Panc1 (cell line): ENCODE measurements at places on chromosomes 5 and 9. TPM values are rescaled to one million over a fixed set of nuclear protein-coding genes. Genes with fewer than 3 reads are reported as not detected.
A peak's percentile ranks its signal among the peaks of the same experiment; 100 is the strongest.

DNA sequence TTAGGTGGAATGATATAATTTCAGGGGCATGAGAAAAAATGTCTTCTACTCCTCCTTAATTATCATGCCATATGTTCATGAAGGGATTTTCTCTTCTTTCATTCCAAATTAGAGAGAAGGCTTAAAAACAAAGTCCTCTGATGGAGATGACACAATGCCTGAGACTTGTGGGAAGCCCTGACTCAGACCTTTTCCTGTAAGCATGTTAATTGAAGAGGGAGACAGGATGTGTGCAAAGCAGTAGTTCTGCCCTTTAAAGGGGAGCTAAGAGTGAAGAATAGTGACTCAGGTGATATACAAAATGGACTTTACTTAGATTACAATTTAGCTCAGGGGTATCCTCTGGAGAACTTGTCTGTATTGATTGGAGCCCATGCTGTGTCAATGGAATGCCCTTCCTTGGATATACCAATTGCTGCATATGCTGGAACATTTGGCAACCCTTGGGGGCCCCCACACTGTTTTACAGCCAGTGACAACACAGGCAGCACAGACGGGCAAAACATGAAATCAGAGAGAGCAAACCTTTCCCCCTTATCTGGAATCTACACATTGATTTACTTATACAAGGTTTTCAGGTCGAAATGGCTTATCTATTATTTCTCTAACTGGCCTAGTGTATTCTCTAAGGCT lies 81.3 kb downstream of the IZUMO3 start:
- no peak for DNase-seq

GRCh38 chr9:38370176-38370575 lies 22.3 kb upstream of the ALDH1B1 start:
- no peak for DNase-seq

- DNase-seq, result no peak
Measured at GRCh38 chr5:178225174-178225573, 7.4 kb downstream of the PHYKPL start.

DNA sequence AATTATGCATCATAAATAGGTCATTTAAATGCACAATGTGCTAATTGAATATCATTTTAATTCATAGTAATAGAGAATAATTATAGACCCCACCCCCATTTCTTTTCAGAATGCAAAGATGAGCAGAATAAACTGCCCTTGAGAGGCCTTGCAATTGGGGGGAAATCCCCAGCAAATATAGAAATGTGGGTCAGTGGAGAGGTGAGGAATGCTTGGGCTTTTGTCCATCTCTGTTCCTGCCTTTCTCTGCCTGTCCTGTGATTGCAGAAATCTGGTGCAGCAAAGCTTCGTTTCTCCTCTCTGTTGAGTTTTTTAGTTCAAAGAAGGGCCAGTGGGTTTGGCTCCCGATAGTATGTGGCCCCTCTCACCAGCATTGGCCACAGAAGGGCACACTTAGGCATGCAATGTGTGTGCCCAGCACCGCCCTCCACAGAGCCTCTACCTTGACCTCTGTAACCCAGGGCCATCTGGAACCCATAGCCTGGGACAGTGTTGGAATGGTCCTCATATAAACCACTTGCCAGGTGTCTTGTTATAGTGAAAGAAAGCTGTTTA lies 164.2 kb downstream of the SEMA6A start:
- DNase-seq, result no peak

GRCh38 chr9:129647635-129648034 lies 5.7 kb upstream of the ASB6 start:
- DNase-seq, result no peak

DNA sequence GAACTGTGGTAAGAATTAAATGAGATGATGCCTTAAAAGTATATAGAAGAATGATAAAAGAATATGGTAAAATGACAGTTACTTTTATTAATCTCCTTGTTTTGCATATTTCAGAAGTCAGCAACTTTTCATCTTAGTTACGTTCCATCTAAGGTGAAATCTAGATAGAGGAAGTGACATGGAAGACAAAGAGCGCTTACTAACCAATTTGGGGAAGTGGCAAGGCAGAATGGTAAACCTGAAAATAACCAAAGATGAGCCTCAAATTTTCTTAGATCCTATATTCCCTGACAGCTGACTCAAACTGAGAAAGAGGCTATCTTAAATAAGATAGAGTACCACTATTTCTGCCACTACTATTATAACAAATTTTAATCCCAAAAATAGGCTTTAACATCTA lies 52.5 kb downstream of the FGF10 start:
- no peak for DNase-seq

GRCh38 chr9:136410500-136411287 lies at the start of the genes ENTR1 and PMPCA:
TSS of gene ENTR1 (minus strand) at chr9:136410614. CDS start at chr9:136410397, 217 bp downstream.
TSS of gene PMPCA (plus strand) at chr9:136410658. CDS start at chr9:136410669, 11 bp downstream.
- DNase-seq, result peak; percentile 33

DNA sequence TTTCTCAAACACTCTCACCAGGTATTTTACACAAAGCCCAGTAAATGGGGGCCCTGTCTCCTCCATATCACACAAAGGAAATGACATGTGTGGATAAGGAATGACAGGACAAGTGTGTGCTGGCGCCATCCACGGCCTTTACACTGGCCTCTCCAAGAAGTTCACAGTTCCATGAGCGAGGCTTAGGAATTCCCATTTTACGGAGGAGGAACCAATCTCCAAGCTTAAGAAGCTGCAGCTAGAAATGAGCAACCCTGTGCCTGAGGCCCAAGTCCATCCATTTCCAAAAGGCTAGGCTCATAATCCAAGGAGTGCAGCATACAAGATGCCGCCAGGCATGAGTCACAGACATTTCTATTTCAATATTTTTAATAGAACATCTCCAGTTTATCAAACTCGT lies 203.4 kb downstream of the AUH start:
- DNase-seq, result no peak

GRCh38 chr9:92989561-92989960 lies 42.2 kb downstream of the FGD3 start:
- no peak for DNase-seq

- DNase-seq, result no peak
Measured at GRCh38 chr9:104765138-104765537, 1.2 kb downstream of the NIPSNAP3B start.

- DNase-seq, result no peak
Measured at GRCh38 chr9:12737871-12738270, 36.9 kb upstream of the LURAP1L start.

- DNase-seq, result no peak
Measured at GRCh38 chr9:102587281-102587680, 407.9 kb upstream of the CYLC2 start.

DNA sequence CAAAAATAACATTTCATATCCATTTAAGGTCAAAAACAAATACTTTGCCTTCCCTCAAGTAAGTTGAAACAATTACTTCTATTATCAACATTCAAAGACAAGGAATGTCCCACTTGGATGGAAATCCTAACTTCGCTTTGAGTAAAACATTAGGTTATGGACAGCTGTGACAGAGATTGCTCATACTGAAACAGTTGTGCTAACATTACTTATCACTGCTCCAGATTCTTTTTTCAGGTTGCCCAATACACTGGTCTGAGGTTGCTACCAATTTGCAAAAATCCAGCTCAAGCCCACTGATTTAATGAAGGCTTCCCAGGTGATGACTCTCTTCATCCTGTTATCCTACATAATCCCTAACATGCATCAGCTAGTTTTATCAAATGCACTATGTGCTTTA lies 98.3 kb downstream of the UBAP2 start:
- no peak for DNase-seq

- no peak for DNase-seq
Measured at GRCh38 chr9:122948313-122948712, 7.5 kb downstream of the RABGAP1 start.

DNA sequence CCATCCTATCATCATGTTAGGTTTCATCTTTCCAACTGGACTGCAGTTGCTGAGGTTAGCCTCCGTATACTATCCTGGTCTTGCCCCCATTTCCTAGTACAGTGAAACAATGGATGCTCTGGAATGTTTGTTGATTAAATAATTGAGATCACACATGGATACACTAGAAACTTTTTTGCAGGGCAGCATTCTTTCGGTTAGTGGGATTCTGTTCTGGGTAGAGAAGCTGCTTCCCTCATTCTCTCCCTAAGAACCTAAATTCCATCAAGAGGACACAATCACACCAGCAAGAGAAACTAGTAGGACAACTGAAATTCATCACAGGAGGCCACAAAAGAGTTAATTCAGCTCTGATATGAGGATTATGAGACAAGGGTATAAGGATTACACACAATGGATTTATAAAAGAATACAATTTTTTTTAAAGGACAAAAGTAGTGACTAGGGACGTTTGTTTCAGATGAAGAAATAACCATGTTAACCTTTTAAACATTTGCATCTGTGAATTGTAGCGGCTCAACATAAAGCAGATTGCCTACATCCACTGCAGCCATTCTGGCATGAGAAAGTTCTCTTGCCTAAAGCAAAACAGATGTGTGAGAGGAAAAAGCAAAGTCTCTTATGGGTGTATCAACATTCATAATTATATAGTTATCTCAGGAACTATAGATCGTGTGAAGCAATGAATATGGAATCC lies 162.7 kb upstream of the LHFPL2 start:
- DNase-seq, result no peak

GRCh38 chr9:99778836-99779235 lies 42.8 kb upstream of the NR4A3 start:
- DNase-seq, result no peak

- no peak for DNase-seq
Measured at GRCh38 chr9:87513880-87514535, 16.3 kb downstream of the DAPK1 start.

GRCh38 chr5:180313677-180314505 lies 22.0 kb upstream of the MAPK9 start:
- no peak for DNase-seq

DNA sequence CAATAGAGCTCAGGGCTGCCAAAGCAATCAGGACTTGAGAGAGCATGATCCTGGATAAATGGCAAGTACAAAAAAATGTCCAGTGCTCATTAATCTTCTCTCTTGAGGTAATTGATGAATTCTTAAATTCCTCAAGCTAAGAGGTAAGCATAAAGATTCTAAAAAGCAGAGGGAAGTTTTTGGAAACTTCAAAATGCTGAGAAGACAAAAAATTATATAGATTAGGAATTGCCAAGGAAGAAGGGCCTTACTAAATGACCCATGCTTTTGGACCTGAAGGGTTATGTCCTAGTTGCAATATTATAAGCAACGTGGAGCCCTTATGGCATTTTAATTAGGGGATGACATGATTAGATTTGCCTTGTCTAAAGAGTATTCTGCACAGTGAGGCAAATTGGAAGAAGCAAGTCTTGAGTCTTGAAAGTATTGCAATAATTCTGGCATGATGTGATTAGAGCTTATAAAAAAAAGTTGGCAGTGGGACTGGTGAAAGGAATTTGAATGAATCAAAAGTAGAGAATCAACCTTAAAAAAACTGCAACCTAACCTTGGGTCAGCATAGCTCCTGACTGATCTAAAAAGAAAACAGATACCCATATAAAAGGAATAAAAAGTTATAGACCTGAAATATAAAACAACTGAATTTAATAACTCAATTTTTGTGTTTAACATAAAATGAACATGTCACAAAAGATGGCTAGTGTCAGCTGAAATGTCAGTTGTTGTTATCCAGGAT lies 323.8 kb upstream of the ARRDC3 start:
- no peak for DNase-seq

DNA sequence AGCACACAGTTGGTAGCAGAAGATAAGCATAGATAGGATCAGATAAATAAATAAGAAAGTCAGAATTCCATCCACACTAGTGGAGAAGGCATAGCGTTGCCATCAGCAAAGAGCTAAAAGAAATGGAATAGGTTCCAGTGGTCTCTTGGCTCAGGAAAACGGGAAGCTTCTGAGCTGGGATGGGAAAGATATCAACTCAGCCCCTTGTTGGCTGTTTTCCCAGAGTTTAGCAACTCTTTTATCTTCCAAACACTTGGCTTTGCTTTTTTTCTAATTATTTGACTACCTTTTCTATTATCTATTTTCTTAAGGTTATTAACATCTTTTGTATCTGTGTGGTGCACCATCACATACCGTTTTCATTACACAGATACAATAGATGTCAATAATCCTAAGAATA lies 445.7 kb upstream of the TRPC7 start:
- no peak for DNase-seq

DNA sequence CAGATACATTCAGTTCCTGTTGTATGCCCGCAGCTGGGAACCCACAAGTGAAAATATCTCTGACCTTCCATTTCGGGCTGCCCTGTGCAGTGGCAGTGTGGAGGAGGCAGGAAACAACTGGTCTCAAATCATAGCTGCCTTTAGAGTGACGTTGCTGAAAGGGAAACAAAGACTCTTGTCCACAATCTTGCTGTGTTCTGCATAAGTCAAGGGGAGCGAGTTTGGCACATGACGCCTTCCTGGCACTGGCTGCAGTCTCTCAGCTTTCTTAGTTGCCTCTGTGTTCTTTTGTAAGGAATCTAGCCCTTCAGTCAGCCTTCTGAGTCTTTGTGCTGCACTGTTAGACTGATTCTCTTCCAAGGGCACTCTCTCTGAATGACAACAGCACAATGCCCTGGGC lies 24.0 kb downstream of the ADAMTS16 start:
- DNase-seq, result no peak

GRCh38 chr5:1963358-1963757 lies 80.6 kb upstream of the IRX4 start:
- DNase-seq, result no peak

GRCh38 chr5:81820318-81820636 lies 69.4 kb upstream of the SSBP2 start:
- no peak for DNase-seq

- DNase-seq, result no peak
Measured at GRCh38 chr9:38732885-38733284, 13.0 kb upstream of the FAM240B start.

DNA sequence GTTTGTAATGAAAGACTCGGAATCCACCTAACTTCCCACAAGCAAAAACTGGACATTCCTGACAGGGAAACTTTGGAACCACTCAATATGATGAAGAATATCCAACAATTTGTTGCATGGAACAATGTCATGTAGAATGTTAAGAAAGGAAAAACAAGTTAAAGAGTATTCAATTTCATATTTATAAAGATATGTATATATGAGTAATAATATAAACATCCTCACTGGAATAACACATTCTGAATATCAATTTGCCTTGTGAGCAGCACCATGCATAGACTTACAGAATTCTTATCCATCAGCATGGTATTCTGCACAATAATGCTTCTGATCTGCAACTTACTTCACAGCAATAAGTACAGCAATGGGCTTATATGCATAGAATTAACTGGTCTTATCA lies 650.3 kb downstream of the SEMA5A start:
- no peak for DNase-seq

The PCDHAC2 gene
- 8.8 TPM for total RNA-seq

The SLC6A18 gene
- not detected for total RNA-seq

The TNC gene
- 5.7 TPM for total RNA-seq

The TIFAB gene
- not detected for total RNA-seq

The PTPN3 gene
- total RNA-seq, result 10.4 TPM

The ASPN gene
- not detected for total RNA-seq

The CCL27 gene
- total RNA-seq, result 0.95 TPM

The SUSD3 gene
- 5.0 TPM for total RNA-seq

The PFN3 gene
- total RNA-seq, result not detected

The CHSY3 gene
- total RNA-seq, result not detected

The TMEM252 gene
- not detected for total RNA-seq

The DMGDH gene
- total RNA-seq, result 0.54 TPM

The ZBTB26 gene
- total RNA-seq, result 4.5 TPM

The AFAP1L1 gene
- 15.2 TPM for total RNA-seq

The FUBP3 gene
- 46.6 TPM for total RNA-seq

The PCDHB8 gene
- 7.6 TPM for total RNA-seq

The HAVCR1 gene
- total RNA-seq, result 0.36 TPM

The GPR150 gene
- 0.54 TPM for total RNA-seq
